ENCODE measurements at places on chromosomes 1 and 21.

DNA sequence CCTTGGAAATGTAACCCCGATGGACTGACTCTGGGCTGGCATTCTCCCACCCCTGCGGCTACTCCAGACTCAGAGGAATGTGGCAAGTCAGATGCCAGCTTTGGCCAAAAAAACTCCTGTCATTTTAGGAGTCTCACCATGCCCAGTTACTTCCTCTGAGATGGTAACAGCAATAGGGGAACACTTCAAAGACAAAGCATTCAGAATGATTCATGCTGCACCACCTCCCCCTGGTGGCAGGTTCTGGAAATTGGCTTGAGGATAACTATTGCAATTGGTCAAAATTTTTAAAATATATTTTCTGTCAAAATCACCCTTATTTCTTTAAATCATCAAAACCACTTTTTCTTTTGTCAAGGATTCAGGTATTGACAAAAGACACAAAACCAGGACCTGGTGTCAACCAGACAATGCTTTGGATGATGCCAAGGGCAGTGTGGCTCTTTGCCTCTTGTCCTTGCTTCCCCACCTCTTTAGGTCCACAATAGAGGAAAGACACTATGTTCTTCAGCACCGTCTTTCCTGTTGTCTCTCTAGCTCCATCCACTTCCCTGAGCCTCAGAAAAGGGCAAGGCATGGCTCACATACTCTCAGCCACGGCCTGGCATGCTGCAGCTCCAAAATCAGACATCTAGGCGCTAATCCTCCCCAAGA, 9.9 kb upstream of the CDCA8 start:
- peak; percentile 69 for DNase-seq

GRCh38 chr1:29973406-29973805, 737.1 kb downstream of the PTPRU start:
- DNase-seq = no peak

GRCh38 chr1:47181095-47181954, 8.5 kb downstream of the PDZK1IP1 start:
- no peak for DNase-seq

- peak; percentile 74 for DNase-seq
Observed at GRCh38 chr1:27154991-27155781, at the start of gene SLC9A1. Gene SLC9A1, minus strand, starts transcription at chr1:27155125. Its CDS starts 791 bp downstream, at chr1:27154334.

GRCh38 chr1:46510998-46511365, 21.3 kb downstream of the DMBX1 start:
- DNase-seq = no peak

DNA sequence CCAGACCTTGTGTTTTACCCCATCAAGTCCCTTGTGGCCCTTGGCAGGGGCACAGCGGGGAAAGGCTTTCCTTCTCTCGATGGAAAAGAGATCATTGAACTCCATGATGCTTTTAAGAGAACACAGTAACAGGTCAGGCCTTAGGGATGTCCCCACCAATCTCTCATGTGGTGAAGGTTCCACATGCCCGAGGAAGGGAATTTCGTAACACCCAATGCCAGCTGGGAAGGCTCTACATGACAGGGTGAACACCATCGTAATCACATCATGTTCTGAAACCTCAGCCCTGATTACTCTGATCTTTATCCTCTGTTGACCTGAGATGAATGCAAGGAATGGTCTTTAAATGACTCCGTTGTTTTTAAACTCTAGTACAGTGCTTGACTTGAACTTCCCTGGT, 105.5 kb upstream of the SPAG17 start:
- DNase-seq = no peak

DNA sequence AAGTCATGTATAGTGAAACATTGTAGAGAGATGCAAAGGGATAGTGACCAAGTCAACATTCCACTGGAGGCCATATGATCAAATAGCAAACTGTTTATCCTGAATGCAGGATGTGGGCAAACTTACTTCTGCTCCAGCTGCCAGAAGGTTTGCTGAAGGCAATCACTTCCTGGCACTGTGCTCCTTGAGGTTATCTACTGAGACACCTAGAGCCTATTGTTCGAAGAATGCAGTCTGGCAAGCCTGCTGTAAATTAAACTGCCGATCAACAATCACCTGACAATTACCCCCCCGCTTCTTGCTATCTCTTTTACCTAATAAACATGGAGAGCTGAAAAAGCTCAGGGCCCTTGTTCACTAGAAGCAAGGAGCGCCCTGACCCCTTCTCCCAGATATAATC, 139.4 kb upstream of the B3GALT2 start:
- no peak for DNase-seq

All from stimulated activated CD8-positive, alpha-beta memory T cell treated with anti-CD3 and anti-CD28 coated beads, Interleukin-7, amount 100 ng/mL, for 24 hours (primary cell).